ENCODE measurements at places on chromosomes 13 and 19.

GRCh38 chr13:20351281-20352022 lies 119.3 kb upstream of the GJB6 start:
- no peak for DNase-seq

DNA sequence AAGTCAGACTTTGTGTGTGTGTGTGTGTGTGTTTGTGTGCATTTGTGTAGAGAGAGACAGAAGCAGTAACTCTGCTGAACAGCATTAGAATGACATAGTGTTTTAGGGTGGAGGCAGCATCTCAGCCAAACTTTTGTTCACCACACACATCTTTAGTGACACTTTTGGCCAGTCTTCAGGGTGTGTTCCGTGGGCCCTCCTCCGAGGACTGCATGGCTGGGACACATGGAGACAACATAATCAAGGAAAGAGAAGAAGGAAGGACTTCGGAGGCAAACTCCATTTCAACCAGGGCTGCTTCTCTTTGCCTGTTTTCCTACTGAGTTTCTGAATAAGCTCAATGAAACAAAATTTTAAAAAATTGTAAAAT lies 205.1 kb downstream of the LHFPL6 start:
- no peak for DNase-seq

- DNase-seq = no peak
These were observed 10.5 kb downstream of the PMIS2 start for GRCh38 chr19:35596366-35596999.

DNA sequence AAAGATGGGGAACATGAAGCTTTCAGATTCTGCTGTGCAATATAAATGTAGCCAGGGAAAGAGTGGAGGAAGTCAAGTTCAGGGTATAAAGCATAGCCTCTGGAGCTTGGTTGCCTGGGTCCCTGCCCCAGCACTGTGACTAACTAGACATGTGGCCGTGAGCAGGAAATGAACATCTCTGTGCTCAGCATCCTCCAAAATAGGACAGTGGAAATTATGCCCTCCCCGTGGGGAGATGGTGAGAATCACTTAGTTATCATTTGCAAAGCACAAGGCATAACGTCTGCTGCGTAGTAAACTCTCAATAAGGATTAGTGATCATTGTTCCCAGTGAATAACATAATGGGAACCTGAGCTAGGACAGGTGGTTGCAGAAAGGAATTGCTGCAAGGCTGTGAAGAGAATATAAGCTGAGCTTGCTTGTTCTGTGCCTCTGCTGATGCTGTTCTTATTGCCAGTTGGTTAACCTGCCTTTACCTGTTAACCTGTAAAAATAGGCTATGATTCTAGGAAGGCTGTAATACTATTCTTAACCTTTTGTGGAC lies 441.0 kb downstream of the COG6 start:
- no peak for DNase-seq

GRCh38 chr13:48163061-48163460 lies 68.2 kb upstream of the MED4 start:
- no peak for DNase-seq

GRCh38 chr19:12676384-12676792 lies 5.3 kb downstream of the DHPS start:
- peak; percentile 83 for DNase-seq

DNA sequence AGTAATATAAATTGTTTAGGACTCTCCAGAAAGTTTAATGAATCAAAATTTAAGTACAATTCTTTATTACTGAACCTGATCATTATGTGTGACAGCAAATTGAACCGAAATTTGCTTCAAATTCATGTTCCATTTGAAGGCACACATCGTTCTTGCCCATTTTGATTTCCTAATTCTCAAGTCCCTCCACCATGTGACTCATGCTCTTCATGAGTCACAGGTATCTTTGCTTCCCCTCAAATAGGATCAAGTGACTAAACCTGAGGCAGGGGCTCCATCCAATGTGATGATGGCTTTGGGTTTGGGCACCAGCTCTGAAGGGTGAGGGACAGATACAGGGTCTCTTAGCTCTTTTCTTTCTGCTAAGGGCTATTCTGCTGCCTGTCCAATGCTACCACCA lies 86.1 kb downstream of the THSD1 start:
- DNase-seq = no peak

- DNase-seq = no peak
These were observed 8.1 kb upstream of the BCL3 start for GRCh38 chr19:44740351-44740824.

GRCh38 chr19:16934489-16934888 lies 45.7 kb downstream of the F2RL3 start:
- no peak for DNase-seq

DNA sequence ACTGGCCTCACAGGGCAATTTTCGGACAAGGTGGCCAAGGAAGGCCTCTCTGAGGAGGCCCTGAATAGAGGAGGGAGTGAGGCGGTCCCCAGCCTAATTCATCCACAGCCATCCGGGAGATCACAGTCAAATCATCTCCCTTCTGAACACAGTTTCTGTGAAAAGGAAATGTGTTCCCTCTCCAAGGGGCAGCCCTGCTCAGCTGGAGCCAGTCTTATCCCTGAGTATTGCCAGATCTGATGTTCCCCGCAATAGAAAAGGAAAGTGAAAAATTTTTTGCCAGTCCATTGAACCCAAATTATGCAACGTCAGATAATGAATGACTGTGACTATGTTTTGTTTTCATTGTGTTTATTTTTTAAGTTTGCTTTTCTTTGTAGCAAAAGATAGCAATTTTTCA lies 125.9 kb downstream of the SIPA1L3 start:
- DNase-seq = no peak

- no peak for DNase-seq
These were observed 39.1 kb downstream of the LYL1 start for GRCh38 chr19:13063461-13064091.

- no peak for DNase-seq
These were observed 117.8 kb downstream of the RAB20 start for GRCh38 chr13:110443622-110444225.

- no peak for DNase-seq
These were observed 84.3 kb downstream of the SIPA1L3 start for GRCh38 chr19:37991176-37991835.

- DNase-seq = no peak
These were observed 107.1 kb upstream of the UQCRFS1 start for GRCh38 chr19:29320086-29320485.

DNA sequence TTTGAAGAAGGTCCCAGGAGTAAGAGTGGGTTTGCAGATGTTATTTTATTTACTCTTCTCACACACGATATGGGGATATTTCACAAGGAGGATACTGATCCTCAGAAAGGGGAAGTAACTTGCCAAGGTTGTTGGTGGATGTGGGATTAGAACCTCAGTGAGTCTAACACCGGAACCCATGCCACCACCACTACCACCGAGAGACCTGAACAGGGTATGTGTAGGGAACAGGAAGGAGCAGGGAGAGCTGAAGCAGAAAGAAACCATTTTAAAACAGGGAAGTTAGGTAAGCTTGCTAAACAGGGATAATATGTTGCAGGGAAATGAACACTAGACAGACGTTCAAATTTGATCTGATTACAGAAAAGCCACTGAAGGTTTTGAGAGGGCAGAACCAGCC lies 11.6 kb upstream of the CEACAM3 start:
- no peak for DNase-seq

DNA sequence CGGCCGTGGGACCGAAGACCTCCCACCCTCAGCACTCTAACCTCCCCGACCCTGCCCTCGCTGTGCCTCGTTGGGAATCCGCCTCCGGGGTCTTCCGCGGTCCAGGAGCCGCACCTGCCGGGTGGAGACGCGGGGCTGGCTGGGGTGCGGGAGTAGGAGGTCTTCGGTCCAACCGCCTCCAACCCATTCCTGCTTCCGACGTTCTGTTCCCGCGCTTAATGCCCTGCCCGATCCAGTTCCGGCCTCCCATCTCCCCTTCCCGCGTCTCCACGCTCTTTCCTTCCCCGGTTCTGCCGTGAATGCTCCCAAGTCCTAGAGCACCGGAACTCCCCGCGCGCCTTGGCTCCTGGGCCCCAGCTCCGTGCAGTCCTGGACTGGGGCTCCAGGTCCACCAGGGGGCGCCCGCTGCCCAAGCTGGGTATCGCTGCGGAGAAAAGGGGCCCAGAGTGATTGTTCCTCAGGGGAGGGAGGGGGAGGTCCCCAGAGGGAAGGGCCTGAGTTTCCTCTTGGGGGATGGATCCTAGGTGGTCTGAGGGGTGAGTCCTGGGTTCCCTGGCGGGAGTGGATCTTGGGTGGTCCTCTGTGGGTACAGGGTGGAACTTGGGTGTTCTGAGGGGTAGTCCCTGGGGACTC lies 14.1 kb upstream of the TNFSF9 start:
- peak; percentile 99 for DNase-seq

- DNase-seq = no peak
These were observed 25.7 kb downstream of the NOVA2 start for GRCh38 chr19:45947926-45948325.

DNA sequence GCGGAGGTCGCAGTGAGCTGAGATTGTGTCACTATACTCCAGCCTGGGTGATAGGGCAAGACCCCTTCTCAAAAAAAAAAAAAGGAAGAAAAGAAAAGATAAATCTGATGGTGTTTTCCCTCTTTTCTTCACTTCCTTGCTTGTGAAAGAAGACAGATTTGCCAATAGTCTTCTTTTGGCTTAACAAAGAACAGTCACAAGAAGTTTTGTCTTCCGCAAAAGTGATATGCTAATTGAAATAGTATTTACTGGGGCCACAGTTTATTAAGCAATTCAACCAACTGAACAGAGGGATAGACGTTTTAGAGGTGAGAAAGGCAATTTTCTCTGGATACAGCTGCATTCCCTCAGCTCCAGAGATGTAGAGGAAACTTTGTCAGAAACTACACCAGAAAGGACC lies 22.9 kb upstream of the PLAUR start:
- DNase-seq = no peak

DNA sequence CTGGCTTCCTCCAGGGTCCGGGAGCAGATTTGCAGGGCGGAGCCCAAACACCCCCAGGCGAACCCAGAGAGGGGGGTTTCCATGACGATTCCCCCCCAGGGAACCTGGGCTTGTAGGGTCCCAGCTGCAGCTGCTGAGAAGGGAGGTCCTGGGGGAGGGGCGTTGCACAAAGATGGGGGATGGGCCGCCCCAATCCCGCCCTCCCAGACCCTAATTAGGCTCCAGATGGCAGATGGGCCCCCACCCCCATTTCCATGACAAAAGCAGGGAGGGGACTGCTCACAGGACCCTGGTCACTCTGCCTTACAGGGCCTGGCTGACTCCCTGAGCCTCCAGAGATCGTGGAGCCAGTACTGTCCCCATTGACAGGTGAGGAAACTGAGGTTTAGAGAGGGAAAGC lies 15.2 kb downstream of the ELAVL3 start:
- no peak for DNase-seq

GRCh38 chr13:85675151-85675907 lies 123.9 kb downstream of the SLITRK6 start:
- DNase-seq = no peak

DNA sequence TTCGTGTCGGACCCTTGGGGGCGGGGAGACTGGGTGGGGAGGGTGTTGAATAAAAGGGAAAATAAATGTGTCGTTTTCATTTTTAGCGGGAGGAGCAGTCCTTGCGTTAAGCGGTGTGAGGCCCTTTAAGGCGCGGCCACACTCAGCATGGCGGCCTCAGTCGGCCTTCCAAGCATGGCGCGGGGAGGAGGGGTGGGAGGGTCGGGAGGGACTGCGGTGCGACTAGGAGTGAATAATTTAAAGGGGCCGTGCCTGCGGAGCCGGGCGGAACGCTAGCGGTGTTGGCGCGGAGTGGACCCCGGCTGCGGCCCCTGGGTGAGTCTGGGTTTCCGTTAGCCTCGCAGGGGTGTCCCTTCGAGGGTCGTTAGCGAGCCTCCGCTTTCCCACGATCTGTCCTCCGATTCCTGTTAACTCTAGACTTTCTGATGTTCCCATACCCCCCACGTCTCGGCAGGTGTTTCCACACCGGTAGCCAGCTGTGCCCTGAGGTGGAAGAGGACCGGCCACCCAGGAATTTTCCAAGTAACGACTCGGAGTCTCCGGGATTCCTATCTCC lies 1.5 kb upstream of the PNPLA6 start:
- peak; percentile 91 for DNase-seq

GRCh38 chr19:44602081-44602480 lies 11.3 kb upstream of the IGSF23 start:
- no peak for DNase-seq

DNA sequence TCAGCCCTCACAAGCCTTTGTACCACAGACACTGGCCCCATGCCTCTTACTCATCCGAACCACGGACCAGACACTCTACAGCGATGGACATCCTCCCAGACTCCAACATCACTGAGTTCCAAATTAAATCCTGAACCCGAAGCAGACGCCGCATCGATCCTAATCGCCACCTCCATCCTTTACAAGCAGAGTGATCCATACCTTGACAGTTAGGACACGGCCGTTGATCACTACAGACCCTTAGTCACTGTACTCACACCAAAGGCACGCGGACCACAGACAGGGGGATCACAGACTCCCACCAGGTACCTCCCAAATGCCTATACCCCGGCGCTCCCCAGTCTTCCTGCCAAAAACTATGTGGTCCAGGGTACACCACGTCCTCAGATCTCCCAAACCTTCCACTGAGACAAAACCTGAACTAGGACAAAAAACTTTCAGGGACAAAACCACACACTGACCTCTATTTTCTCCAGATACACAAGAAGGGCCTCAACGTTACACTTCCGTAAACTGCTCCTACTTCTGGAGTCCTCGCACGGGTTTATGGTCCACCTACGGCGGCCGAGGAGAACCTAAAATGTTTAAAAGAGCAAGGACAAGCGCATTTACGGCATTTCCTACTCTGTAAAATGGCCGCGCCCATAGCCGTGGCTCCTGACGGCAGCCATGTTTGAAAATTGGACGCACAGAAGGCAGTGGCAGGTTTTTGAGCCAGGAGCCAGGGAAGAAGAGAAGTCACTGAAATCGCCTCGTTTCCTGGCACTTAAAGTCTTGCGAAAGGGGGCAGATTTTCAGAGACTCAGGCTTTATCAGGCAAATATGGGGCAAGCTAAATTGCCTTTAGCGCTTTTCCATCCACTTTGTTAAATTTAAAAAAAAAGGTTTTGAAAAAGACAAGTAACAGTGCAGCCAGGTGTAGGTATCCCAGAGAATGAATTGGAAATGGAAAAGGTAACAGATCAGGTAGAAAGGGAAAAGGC lies at the start of gene ZNF350:
ZNF350 (minus strand) TSS at position 532 of the 983 bp plus-strand sequence. CDS start 12,480 bp downstream, outside the sequence.
- peak; percentile 95 for DNase-seq

DNA sequence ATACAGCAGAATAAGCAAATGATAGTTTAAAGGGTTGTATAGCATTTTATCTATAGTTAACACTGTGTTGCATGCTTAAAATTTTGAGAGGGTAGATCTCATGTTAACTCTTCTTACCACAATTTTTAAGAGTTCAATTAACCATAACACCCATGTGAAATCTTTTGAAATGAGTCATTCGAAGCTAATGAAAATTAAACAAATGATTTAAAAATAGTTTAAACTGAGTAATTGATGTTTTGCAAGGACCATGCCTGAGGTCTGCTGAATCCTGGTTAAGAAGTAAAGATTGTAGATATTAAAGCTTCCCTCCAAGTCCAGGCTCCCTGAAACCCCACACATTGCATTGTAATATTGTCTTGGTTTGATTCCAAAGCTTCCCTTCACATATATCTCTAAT lies 176.7 kb upstream of the RNF113B start:
- no peak for DNase-seq

DNA sequence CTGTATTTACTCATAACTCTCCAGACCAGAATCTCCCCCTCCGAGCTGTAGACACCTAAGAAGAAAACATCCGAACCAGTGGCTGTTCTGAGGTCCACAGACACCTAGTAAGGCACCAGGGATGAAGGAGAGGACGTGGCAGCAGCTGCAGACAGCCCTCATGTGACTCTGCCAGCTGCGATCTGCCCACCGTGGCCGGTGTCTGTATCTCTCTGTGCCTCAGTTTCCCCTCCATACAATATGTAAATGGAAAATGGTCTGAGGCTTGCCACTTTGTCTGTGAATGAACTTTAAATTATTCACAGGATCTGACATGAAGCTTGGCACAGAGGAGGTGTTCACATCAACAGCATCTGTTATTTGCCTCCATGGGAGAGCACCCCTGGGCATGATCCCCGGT lies 2.4 kb downstream of the CEACAM4 start:
- no peak for DNase-seq
